ENCODE measurements at places on chromosomes 4 and X.

DNA sequence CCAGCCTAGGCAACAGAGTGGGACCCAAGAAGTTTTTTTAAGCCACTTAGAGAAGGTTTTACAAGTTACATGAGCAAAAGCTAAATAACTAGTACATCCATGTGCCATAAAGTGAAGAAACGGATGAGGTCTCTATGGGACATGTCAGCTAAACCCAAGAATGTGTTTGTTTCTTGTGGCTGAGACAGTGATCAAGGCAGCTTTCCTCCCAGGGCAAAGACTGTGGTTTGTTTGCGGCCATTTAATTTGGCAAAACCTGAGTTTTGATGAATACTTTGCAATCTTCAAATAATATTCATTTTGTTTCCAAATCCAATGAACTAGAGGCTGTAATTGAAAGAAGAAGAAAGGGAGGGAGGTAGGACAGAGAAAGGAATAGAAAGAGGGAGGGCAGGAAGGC lies 44.9 kb upstream of the SLC2A9 start:
- DNase-seq: no peak

DNA sequence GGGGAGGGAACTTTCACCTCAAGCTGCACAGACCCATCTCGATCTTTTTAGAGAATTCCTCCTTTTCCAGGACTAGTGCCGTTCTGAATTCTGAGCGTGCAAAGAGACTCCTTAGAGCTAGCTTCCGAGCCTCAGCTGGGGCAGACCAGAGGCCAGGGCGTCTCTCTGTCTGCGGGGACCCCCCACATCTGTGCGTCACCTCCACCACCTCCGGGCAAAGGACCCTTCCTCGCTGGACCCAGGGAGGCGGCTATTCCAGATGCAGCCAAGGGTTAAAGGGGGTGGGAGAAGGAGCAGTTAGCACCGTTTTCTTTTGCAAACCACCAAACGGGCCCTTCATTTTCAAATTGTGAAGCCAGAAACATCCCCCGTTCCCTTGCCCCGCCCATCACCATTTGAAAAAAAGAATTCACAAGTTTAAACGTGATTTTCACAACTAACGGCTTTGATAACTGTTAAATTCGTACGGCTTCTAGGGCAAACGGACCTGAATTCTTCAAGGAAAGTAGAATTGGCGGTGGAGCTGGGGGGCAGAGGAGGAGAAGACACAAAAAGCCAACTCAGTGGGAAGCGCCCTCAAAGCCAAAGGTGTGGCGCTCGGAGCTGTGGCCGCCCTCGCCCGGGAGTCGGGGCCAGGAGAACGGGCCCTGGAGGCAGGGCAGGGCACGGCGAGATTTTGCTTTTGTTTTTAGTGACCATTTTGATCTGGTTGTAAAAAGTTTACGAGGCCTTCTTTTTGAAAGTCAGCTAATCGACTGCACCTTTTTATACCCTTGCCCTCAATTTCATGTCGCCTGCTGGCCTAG lies 3.3 kb upstream of the PDGFRA start:
- DNase-seq: no peak

GRCh38 chrX:38768079-38768478 lies 33.2 kb upstream of the MID1IP1 start:
- DNase-seq: no peak

GRCh38 chr4:88743696-88744095 lies 46.1 kb upstream of the NAP1L5 start:
- DNase-seq: no peak

- DNase-seq: no peak
These were observed 81.5 kb downstream of the TMEM156 start for GRCh38 chr4:38950734-38951133.

DNA sequence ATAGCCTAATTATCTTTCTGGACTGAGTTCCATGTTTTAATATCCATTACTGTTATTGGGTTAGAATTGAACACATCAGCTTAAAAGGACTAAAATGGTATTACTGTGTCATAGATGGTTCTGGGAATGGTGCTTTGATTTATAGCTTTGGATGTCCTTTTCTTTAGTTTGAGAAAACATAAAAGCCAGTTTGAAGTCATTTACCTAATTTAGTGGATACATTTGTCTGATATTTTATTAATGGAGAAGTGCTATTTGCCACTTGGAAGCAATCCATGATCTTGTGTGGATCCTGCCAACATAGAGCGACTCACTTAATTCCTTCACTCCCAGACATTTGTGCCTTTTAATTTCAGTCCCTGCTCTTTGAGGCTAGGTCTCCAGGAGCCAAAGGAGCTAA lies 212.4 kb upstream of the PACRGL start:
- no peak for DNase-seq

DNA sequence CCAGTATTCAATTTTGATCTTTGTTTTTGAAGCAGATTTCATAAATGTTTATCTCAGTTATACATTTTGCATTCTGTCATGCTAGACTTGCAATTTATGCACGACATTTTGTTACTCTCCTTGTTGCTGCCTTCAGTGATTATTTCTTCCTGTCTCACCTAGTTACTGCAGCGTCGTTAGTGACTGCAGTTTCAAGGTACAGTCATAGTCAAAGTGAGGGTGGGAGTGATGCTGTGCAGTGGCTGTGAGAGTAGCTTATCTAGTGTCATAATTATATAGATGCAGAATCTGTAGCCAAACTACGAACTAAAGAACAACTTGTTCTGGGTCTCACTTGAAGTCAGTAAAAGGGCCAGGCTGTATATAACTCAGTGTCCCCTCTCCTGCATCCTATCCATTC lies 69.8 kb downstream of the GPR101 start:
- DNase-seq: no peak

- DNase-seq: no peak
These were observed 791 bp downstream of the GUCY1B1 start for GRCh38 chr4:155759372-155760252.

DNA sequence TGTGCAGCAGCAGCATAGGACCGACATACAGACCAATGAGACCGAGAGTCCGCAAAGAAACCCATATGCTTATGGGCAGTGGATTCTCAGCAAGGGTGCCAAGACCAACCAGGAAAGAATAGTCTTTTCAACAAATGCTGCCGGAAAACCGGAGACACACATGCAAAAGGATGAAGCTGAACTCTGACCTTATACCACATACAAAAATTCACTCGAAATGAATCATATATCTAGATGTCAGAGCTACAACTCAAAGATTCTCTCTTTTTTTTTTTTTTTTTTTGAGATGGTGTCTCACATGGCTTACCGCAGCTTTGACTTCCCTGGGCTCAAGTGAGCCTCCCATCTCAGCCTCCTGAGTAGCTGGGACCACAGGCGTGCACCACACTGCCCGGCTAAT lies 16.0 kb upstream of the MXD4 start:
- DNase-seq: no peak

- DNase-seq: peak; percentile 15
These were observed 1.2 kb upstream of the MORF4L2 start for GRCh38 chrX:103687696-103688201.

Data from activated effector memory CD4-positive, alpha-beta T cell treated with Interleukin-2 at 50 U/mL for 16 hours (primary cell).